NCI-H1105 treated with DMSO at 0.1 percent for 48 hours (cell line): ENCODE measurements at places on chromosomes 4 and X.

DNA sequence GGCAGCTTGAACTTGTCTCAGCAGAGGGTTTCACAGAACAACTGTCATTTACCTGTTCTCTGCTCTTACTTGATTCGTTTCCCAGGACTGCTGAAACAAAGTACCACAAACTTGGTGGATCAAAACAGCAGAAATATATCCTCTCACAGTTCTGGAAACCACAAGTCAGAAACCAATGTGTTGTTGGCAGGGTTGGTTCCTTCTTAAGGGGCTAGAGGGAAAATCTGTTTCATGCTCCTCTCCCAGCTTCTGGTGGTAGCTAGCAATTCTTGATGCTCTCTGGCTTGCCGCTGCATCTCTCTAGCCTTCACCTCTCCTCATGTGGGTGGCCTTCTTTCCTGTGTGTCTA is 4.7 kb downstream of the TLR8 start:
- no peak for DNase-seq

- no peak for DNase-seq
Measured at GRCh38 chr4:93748373-93749291, 79.9 kb upstream of the ATOH1 start.

GRCh38 chr4:73828956-73829355 is 7.5 kb upstream of the CXCL6 start:
- no peak for DNase-seq

DNA sequence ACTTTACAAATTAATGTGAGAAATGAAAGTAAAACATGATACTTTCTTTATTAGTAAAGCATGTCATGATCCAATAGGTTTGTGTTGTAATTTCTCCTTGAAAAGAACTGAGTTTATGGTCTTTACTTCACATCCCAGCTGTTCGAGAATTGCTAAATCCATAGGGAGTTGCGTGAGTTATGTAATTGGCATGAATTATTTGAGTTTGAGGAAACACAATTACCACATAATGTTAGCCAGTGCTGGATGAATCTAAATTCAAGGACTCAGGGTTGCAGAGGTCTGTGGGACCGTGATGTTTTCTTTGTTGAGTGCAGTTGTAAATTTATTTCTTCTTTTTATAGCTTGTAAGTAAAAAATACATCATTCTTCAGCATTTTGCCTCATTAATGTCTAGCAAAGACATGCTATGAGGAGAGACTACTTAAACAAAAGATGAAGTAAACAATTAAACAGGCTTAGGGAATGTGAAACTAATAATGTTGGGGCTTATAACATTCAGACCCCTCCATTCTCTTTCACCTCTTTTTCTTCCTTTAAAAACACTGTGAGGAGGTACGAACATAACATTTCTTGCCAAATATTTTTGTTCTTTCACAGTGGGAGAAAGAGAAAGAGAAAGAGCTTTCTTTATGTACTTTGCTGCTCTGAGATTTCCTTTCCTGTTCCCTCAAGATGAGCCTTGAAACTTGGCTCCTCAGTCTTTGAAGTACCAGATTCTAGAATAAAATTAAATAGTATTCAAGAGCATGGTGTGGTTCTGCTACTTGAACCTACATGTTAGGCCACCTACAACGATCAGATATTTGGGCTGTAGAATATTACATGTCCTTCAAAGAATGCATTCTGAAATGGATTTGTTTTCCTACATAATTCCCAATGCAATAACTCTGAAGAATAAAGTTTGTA is 159.6 kb upstream of the ANK2 start:
- no peak for DNase-seq

- DNase-seq: no peak
Measured at GRCh38 chrX:42151808-42152207, 228.5 kb upstream of the CASK start.

DNA sequence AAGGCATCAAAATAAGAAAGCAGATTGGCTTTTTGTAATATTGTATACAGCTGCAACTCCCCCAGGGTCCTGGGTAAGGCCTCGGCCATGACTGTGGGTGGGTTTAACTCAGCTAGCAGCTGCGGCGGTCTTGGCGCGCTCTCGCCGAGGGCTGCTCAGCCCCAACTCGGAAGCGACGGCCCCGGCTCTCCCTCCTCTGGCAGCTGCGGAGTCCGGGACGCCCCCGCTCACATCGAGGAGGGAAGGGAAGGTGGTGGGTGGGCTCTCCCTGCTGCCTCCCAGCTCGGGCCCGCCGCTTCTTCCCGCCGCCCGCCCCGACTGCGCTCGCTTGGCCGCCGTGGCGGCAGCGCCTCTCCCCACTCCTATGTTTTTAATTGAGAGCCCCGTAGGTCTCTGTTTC is 51.2 kb downstream of the GPR50 start:
- no peak for DNase-seq

- DNase-seq: peak; percentile 57
Measured at GRCh38 chr4:20983763-20984575, 283.7 kb downstream of the PACRGL start.

DNA sequence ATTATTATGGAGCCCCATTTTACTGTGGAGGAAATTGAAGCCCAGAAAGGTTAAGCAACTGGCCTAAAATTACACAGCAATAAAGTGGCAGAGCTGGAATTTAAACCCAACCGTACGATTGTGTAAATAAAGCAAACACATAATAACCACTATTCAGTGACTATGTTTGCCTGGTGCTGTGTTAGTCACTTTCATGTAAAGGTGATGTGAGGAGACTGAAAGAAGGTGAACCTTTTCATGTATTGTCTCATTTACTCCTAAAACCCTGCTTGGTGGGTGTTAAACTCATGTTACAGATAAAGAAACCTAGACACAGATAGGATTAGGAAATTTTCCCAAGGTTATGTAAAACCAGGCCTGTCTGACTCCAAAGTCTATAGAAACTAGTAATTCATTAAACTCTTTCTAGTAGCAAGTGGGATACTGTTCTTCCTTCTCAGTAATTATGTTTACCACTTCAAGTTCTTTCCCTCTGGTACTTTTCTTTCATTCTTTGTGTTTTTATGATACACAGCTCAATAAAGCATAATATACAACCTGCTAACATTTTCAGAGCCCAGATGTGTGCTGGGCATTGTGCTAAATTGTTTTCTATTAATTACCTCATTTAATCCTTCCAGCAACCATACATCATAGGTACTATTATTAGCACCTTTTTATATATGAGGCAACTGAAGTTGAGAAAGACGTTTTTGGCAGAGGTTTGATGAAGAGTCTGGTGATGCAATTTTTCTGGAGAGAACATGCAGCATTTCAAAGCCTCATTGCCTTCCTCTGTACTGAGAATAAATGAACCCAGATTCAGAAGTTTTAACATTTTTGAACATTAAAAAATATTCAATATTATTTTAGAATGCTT is 202.7 kb downstream of the SPRY1 start:
- DNase-seq: no peak

DNA sequence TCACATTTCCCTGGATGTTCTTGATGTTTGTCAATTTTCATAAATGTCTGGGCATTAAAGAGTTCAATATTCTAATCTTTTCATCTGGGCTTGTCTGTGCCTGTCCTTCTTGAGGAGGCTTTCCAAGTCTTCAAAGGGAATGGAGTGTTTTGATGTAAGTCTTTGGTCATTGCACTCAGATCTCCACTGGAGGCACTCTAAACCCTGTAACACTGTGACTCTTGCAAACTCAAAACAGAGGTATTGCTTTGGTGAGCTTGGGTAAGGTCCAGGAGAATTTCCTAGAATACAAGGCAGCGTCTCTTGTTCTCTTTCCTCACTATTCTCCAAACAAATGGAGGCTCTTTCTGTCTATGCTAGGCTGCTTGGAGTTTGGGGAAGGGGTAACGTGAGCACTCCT is 1118.1 kb upstream of the PABPC4L start:
- no peak for DNase-seq
